ENCODE measurements at places on chromosomes 7 and 10. TPM values are rescaled to one million over a fixed set of nuclear protein-coding genes. Genes with fewer than 3 reads are reported as not detected.

Gene PLXNA4
- 21.7 TPM for total RNA-seq

Gene ADAM12
- total RNA-seq = 81.4 TPM

Gene MLXIPL
- 1.1 TPM for total RNA-seq

GRCh38 chr7:151291206-151291605, 42.7 kb upstream of the SMARCD3 start:
- H3K27ac ChIP-seq = no peak overlapping the region
- peaks cover 43% of the 10 kb centered on the region for H3K27me3 ChIP-seq
- no peaks in the 10 kb centered on the region for H3K4me1 ChIP-seq
- no peak overlapping the region for H3K4me3 ChIP-seq

- no peak overlapping the region for H3K27ac ChIP-seq
- H3K4me1 ChIP-seq = no peaks in the 10 kb centered on the region
- no peaks in the 10 kb centered on the region for H3K27me3 ChIP-seq
- no peak overlapping the region for H3K4me3 ChIP-seq
Measured at GRCh38 chr10:7354330-7355047, 56.3 kb downstream of the SFMBT2 start.

GRCh38 chr7:20741801-20742200, 44.9 kb downstream of the SP8 start:
- H3K27me3 ChIP-seq = no peaks in the 10 kb centered on the region
- no peak overlapping the region for H3K27ac ChIP-seq
- no peaks in the 10 kb centered on the region for H3K36me3 ChIP-seq
- no peak overlapping the region for H3K4me3 ChIP-seq

DNA sequence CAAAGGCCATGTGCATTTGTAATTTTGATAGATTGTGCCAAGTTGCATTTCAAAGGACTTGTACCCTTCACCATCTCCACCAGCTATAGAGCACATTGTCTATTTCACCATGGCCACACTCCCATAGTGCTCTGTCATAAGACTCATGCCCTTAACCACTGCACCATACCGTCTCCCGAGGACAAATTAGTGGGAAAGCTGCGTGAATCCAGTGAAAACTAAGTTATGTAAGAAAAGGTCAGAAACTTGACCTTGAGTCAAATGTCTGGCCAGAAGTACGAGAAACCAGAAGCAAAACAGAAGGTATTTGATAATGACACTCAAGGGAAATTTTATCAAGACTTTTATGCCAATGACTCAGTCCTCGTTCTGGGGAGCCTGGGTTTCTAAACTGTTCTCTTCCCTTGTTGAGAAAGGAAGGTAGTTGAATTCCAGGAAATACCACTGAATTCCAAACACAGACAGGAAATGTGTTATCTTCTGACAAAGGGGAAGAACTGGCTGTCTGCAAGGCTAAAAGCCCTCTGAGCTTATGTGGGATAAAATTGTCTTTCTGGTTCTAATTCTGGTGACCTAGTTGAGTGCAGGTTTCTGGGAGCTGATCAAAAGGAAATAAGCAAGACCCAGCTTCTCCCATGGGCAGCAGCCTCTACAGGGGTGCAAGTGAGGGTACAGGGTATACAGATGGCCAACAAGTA, 49.7 kb downstream of the CDK1 start:
- no peaks in the 10 kb centered on the region for H3K36me3 ChIP-seq
- no peak overlapping the region for H3K27ac ChIP-seq
- peaks cover 23% of the 10 kb centered on the region for H3K4me1 ChIP-seq
- no peak overlapping the region for H3K4me3 ChIP-seq

DNA sequence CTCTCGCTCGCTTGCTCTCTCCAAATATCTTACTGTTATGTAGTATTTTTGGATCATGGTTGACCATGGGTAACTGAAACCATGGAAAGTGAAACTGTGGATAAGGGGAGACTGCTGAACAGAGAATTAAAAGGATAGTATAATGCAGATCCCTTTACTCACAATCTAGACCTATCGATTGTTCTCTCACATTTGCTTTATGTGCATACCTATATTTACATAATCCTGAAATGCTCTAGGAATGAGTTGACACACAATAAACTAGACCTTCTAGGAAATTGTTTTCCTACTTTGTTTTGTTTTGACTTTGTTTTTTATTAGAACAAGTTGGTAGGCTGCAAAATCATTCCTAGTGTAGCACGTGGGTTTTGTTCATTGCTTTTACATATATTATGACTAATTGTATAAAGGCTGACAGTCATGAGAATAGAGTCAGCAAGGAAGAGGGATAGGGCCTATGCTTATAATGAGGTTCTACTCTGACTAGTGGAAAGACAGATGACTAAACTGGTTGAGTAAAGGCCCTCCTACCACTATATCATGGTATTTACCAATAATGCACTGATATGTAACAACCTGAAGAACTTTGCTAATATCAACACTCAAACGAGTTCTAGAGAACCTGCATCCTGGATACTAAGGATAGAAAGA, 175.3 kb upstream of the TARP start:
- no peaks in the 10 kb centered on the region for H3K4me1 ChIP-seq
- H3K36me3 ChIP-seq = no peaks in the 10 kb centered on the region
- DNase-seq = no peak
- H3K4me3 ChIP-seq = no peak overlapping the region

DNA sequence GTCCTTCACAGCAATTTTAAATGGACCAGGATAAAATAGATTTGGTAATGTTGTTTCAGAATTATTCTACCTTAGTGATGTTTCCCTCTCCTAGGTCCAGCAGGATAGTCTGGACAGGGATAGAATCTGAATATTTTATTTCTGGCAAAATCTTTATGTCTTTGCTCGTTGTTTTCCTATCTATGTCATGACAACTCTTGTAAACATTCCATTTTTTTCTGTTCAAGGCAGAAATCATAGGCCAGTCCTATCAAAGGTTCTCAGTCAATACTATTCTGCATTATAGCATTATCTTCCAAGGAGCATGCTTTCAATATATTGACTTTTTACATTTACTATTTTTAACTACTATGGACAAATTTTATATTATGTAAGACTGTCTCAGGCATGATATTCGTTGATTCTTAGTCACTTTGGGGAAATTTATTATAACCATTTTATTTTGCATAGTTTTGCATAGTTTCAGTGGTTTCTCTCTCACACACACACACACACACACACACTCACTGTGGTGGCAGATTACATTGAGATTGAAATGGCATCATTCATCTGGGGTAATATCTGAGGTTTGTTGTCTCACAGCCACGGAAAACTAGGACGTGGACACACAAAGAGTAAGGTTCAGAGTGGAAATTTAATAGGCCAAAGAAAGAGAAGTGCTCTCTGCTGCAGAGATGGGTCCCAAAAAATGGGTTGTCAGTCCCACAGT, 17.2 kb downstream of the TAS2R60 start:
- DNase-seq = no peak
- no peak overlapping the region for H3K27ac ChIP-seq

DNA sequence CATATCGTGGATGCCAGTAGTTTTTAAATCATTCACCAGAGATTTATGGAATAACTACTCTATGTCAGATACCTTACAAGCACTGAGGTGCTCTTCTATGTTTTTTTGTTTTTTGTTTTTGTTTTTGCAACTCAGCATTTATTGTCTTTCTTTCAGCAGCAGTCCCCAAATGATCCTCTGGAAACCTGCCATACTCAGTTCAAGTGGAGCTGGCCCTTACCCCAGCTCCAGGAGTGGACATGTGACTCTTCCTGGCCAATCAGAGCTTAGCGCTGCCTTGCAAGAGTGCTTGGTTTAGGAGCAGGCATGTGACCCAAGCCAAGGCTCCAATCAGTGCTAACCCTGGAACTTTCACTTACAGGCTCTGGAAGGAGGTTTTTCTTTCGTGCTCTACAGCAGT, 356.6 kb upstream of the ZMIZ1 start:
- H3K27ac ChIP-seq = no peak overlapping the region
- H3K27me3 ChIP-seq = no peaks in the 10 kb centered on the region
- H3K36me3 ChIP-seq = no peaks in the 10 kb centered on the region
- DNase-seq = no peak
- no peak overlapping the region for H3K4me3 ChIP-seq
- peaks cover 15% of the 10 kb centered on the region for H3K4me1 ChIP-seq

DNA sequence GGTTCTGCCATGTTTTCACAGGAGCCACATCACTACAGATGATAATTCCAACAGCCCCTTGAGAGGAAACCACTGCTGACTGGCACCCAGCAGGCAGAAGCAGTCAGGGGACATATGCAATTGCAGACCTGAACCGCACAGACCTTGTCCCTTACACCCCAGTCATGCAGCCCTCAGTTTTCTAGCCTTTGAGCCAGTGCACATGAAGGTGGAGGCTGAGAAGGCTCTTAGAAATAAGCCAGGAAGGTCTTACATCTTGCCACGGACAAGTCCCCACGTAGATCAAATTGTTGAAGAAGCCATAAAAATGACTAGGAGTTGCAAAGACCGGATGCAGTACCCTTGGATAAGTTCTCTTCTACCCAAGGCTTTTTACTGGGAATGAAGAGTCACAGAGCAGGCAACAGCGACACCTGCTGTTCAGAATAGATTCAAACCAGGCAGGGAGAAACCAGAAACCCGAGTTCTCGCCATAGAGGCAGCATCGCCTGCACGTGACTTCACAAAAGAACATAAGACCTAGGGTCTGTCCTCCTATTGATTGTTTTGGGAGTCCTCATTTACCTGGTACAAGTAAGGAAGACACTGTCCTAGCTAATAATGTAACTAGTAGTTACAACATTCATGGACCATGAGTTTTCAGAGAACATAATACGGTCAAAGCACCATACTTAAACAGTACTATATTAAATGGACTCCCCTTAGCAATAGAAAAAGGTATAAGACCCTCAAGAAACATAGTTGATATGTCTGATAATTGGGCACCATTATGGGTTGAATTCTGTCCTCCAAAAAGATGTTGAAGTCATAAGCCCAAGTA, 11.1 kb downstream of the STEAP1B start:
- no peak overlapping the region for H3K4me3 ChIP-seq
- H3K4me1 ChIP-seq = peaks cover 17% of the 10 kb centered on the region
- no peaks in the 10 kb centered on the region for H3K27me3 ChIP-seq
- peak; percentile 86 for DNase-seq
- H3K36me3 ChIP-seq = peaks cover 13% of the 10 kb centered on the region

- H3K27me3 ChIP-seq = no peaks in the 10 kb centered on the region
- H3K4me3 ChIP-seq = no peak overlapping the region
- no peak for DNase-seq
- H3K27ac ChIP-seq = no peak overlapping the region
Measured at GRCh38 chr10:112698133-112698817, 251.3 kb downstream of the VTI1A start.

DNA sequence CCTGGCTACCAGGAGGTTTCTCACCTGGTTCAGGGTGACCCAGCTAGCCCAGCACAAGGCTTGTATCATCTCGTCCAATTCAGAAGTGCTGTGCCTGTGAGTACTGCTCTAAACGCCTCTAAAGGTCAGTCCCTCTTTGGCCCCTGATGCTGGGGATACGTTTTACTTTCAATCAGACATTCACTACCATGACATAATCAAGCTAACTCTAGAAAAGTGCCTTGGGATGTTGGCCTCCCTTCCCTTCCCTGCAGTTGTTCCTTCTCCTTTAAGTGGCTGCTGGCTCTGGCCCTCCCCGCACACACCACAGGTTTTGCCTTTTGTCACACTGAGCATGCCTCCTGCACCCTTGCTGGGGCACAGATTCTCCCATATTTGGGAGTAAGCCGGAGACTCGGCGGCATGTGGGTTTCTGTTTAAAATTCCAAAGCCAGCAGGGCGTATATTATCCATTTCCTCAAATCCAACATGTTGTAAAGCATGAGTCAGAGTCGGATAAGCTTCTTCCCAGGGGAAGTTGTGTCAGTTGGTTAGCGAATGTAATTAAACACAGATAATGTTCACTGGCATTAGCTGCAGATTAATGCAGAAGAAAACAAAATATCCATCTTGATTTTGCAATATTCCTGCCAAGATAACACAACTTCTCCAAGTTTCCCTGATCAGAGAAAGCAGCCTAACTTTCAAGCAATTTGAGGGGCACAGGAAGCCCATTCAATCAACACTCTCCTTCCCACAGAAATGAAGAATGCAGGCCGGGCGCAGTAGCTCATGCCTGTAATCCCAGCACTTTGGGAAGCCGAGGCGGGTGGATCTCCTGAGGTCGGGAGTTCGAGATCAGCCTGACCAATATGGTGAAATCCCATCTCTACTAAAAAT, 31.8 kb upstream of the VCL start:
- peak; percentile 25 for DNase-seq
- peak overlapping the region; percentile 95 for H3K27ac ChIP-seq
- H3K27me3 ChIP-seq = no peaks in the 10 kb centered on the region
- H3K4me1 ChIP-seq = peaks cover 29% of the 10 kb centered on the region
- H3K4me3 ChIP-seq = peak overlapping the region; percentile 36

DNA sequence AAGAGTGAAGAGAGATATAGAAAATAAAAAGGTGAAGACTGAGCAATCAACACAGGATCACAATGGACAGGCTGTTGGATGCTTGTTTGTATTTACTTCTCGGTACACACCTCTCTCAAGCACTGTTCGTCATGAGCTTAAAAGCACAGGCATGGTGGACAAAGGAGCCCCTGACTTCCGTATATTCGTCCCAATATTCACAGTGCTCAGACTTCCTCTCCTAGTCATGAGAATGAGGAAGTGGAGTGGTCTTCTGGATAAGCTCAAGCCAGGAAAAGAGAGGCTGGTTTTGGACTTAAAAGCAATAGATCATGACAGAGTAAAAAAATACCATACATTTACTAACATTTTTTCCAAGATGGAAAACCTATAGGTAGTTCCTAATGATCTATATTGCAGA, 172.5 kb downstream of the SORCS1 start:
- H3K4me1 ChIP-seq = peaks cover 5% of the 10 kb centered on the region
- no peaks in the 10 kb centered on the region for H3K27me3 ChIP-seq
- no peak overlapping the region for H3K27ac ChIP-seq

GRCh38 chr10:117130862-117131375, 7.2 kb downstream of the VAX1 start:
- no peak overlapping the region for H3K27ac ChIP-seq
- peaks cover 94% of the 10 kb centered on the region for H3K27me3 ChIP-seq
- DNase-seq = no peak
- peaks cover 31% of the 10 kb centered on the region for H3K4me1 ChIP-seq
- no peaks in the 10 kb centered on the region for H3K36me3 ChIP-seq

DNA sequence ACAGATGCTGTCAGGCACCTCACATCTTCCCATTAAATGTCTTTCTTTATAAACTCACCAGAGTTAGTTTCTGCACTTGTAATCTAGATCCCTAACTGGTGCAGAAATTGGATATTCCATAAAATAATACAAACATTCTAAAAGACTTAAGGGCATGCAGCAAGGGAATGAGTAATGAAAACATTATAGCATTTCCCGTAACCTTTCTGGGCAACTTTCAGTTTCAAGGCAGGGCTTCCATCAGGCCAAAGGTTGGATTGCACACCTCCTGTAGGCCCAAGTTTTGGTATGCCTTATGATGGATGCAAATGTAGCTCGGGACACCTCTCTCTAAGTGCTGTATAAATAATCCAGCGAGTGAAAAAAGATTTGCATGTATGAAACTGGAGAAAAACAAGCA, 129.9 kb upstream of the LYZL2 start:
- H3K27me3 ChIP-seq = no peaks in the 10 kb centered on the region
- no peaks in the 10 kb centered on the region for H3K36me3 ChIP-seq
- DNase-seq = no peak
- H3K27ac ChIP-seq = no peak overlapping the region
- peaks cover 6% of the 10 kb centered on the region for H3K4me1 ChIP-seq

- H3K4me1 ChIP-seq = peaks cover 62% of the 10 kb centered on the region
- no peak for DNase-seq
- no peak overlapping the region for H3K4me3 ChIP-seq
- peaks cover 5% of the 10 kb centered on the region for H3K36me3 ChIP-seq
- H3K27ac ChIP-seq = no peak overlapping the region
Measured at GRCh38 chr10:17010363-17011145, 119.1 kb downstream of the CUBN start.

GRCh38 chr7:27966219-27966780, 214.3 kb downstream of the JAZF1 start:
- no peaks in the 10 kb centered on the region for H3K36me3 ChIP-seq
- no peak for DNase-seq
- H3K27me3 ChIP-seq = peaks cover 21% of the 10 kb centered on the region
- no peaks in the 10 kb centered on the region for H3K4me1 ChIP-seq

All from neural crest cell (in vitro differentiated cells).